ENCODE measurements at places on chromosomes 1 and 21.

DNA sequence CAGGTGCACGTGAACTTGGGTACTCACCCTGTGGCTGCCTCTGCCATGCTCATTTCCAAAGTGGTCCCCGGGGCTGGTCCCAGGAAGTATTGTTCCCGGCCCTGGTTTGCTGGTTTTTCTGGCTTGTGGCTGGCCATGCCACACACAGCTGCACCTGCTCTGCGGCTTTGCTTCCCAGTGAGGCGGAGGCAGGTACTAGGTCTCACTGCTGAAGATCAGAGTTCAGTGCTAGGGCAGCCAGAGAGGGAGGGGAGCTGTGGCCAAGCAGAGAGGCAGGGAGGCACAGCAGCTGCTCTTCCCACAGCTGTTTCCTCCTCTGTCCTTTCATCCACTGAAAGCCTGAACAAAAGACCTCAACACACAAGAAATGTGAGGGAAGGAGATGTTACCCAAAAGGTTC is 30.5 kb downstream of the ENO1 start:
- peak; percentile 19 for DNase-seq

- DNase-seq: peak; percentile 56
Observed at GRCh38 chr1:43530483-43531106, at the start of gene PTPRF. PTPRF (plus strand) TSS chr1:43530883; CDS start chr1:43545076, 14,193 bp downstream.

DNA sequence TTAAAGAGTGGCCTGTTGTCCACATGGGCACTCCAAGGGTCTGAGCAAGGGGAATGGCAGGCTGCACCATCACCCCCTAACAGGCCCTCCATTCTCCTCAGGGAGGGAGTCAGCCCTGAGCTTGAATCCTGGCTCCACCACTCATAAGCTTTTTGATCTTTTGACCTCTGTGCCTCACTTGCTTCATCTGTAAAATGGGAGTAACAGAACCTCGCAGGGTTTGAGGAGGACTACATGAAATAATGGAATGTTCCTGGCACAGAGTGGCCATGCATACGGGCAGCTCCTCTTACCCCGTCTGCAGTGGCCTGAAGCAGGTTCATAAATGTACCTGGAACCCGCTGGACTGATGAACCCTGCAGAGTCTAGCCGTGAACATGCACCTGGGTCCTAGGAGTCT is 2.1 kb upstream of the XKR8 start:
- no peak for DNase-seq

- no peak for DNase-seq
Observed at GRCh38 chr1:209030454-209031167, 552.9 kb upstream of the CAMK1G start.

- peak; percentile 60 for DNase-seq
Observed at GRCh38 chr21:26842974-26843932, 2.0 kb downstream of the ADAMTS1 start.

DNA sequence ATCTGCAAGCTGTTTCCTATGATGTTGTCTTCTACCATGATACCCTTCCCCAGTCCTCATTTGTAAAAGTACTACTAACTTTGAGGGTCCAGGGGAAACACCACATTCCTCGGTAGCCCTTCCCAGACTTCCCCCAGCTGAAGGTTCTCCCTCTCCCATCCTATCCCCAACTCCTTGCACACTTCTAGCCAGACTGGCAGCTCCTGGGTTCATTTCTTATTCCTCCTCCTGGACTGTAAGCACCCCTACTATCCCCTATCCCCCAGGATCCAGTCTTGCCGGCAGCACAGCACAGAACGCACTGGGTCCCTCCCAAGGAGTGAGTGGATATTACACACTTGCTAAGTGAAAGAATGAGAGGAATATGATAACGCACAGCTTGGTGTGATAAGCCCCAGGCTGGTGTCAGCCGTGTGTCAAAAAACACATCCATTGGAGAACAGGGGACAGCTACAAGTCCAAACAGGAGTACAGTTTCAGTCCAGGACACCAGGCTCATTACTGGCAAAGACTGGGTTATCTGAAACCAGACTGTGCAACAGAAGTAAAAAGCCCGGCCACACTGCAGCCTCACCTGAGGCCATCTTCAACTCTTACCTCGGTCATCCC is 100.2 kb downstream of the SSBP3 start:
- no peak for DNase-seq

Data from NCI-H2171 treated with DMSO at 0.1 percent for 48 hours (cell line).